ENCODE measurements at places on chromosomes 16 and 17.

DNA sequence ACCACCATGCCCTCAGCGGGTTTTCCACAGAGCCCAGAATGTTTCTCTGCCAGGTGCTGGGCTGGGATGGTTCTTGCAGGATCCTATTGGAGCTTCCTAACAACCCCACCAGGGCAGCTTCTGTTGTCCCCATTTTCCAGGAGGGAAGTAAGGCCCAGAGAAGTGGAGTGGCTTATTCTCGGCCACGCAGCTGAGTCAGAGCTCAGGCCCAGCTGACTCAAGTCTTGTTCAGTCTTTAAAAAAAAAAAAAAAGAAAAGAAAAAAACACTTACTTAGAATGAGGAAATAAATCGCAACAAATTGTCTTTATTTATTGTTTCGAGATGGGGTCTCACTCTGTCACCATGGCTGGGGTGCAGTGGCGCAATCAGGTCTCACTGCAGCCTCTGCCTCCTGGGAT, 413.0 kb downstream of the CPPED1 start:
- no peak for DNase-seq

DNA sequence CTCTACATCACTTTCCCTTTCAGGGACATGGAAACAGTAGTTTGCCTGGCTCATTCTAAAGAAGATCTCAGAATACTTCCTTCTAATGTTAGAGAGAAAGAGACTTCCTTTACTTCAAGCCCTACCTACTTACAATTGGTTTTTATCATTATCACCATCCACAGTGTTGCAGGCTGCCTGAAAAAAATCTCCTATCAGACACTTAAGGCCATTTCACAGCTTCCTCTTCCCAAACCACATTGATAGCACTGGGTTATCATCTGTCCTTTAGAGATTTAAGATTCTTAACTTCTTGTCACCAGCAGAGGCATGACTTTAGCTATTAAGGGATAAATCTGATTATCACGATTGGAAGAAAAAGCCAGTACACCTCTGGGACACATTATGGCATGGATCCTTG, 178.5 kb upstream of the TBX2 start:
- no peak for DNase-seq

- no peak for DNase-seq
Observed at GRCh38 chr17:58535431-58535830, 21.0 kb upstream of the MTMR4 start.

DNA sequence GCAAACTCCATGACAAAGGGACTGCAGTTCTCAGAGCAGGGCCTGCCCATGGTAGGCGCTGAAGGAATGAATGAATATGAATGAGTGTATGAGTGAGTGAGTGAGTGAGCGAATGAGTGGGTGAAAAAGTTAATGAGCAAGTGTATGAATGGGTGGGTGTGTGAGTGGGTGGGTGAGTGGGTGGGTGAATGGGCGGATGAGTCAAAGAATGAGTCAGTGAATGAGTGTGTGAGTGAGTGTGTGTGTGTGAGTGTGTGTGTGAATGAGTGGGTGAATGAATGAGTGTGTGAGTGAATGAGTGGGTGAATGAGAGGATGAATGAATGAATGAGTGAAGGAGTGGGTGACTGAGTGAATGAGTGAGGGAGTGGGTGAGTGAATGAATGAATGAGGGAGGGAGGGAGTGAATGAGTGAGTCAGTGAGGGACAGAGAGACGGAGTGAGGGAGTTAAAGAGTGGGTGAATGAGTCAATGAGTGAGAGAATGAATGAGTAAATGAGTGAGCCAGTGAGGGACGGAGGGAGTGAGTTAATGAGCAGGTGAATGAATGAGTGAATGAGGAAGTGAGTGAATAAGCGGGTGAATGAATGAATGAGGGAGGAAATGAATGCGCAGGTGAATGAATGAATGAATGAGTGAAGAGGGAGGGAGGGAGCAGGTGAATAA, 11.1 kb upstream of the CHMP6 start:
- no peak for DNase-seq

GRCh38 chr16:7585705-7586104, 253.1 kb downstream of the RBFOX1 start:
- no peak for DNase-seq

- no peak for DNase-seq
Observed at GRCh38 chr17:39051001-39051585, 83.9 kb upstream of the FBXO47 start.

DNA sequence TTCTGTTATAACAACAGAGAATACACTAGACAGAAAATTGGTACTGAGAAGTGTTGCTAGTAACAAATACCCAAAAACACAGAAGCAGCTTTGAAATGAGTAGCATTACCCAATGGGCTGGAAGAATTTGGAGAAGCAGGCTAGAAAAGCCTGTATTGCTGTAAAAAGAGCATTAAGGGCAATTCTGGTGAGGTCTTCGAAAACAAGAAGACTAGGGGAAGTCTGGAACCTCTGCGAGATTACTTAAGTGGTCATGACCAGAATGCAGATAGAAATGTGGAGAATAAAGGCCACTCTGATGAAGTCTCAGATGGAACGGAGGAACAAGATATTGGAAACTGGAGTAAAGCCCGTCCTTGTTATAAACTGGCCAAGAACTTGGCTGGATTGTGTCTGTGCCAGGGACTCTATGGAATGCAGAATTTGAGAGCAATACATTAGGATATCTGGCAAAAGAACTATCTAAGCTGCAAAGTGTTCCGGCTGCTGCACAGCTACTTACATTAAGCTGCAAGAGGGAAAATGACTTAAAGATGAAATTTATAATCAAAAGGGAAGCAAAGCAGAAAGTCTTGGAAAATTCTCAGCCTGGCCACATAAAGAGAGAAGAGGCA, 44.9 kb upstream of the PEMT start:
- DNase-seq = no peak

DNA sequence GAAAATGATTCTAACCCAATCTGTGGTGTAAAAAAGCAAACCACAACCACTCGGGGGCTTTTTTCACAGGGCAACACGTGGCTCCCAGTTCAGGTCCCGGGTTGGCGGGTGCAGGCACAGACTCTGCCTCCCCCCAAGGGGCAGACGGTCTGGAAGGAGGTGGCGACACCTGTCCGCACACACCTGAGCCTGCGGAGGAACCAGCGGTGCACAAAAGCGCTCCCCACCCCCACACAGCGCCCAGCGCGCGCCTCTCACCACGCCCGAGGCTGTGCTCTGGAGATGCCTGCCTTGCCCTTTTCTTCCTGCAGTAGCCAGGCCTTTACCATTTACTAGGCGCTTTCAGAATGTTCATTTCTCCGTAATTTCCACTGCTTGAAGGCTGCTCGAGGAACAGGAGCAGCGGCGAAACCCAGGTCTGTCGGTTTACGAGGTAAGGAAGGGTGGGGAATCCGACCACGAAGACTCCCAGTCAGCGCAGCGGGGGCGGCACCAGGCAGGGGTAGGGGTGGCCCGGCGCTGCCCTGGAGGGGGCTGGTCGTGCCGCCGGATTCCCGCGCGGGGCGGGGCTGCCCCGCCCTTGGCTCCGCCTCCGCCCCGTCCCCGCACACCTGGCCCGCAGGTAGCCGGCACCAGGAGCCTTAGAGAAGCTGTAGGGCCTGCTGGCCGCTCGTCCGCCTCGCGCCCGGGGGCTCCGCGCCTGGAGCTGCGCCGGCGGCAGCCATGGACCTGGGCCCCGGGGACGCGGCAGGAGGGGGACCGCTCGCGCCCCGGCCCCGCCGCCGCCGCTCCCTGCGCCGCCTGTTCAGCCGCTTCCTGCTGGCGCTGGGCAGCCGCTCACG, at the start of gene USP43:
TSS of gene USP43 (plus strand) at position 608 of the 842 bp plus-strand sequence. CDS start at position 724, 116 bp downstream.
- peak; percentile 36 for DNase-seq

- DNase-seq = no peak
Observed at GRCh38 chr17:10156599-10156947, 41.8 kb downstream of the GAS7 start.

DNA sequence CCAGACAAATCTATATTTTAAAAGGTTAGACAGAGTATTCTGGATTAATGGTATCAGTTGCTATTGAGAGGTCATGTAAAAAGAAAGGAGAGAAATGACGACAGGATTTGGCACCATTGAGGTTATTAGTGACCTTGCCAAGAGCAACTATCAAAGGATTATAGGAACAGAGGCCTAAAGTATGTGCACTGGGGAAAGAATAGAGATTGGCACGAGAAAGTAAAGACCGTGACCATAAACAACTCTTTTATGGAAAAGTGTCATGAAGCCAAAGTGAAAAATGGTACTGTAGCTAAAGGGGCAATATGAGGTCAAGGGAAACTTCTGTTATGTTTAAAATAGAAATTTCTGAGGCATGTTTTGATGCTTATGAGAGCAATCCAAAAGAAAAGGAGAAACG, 115.2 kb upstream of the KIF2B start:
- DNase-seq = no peak

DNA sequence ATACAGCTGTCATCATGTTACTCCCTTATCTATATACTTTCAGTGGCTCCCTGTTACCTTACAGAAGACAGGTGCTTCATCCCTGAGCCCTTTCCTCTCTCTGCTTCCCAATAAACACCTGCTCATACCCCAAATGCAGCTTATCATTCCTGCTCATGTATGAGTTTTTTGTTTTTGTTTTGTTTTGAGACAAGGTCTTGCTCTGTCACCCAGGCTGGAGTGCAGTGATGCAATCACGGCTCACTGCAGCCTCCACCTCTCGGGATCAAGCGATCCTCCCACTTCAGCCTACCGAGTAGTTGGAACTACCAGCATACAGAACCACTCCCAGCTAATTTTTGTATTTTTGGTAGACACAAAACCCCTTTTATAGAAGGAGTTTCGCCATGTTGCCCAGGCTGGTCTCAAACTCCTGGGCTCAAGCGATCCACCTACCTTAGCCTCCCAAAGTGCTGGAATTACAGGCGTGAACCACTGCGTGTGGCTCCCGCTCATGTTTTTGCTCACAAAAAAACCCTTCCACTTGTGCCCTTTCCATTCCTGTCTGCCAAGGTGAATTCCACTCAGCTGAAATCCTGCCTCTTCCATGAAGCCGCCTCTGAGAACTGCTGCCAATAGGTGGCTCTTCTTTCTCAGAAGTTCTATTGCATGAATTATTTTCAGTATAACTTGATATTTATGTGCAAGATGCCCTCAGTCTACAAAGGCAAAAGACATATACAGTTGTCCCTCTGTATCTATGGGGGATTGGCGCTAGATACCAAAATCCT, 7.9 kb upstream of the RNF157 start:
- DNase-seq = no peak

All from activated CD8-positive, alpha-beta T cell treated with anti-CD3 and anti-CD28 coated beads, Interleukin-2, amount 10 ng/mL, durations not matched to agents 7 days and 5 days (primary cell).